IPS DF 6.9 (cell line): ENCODE measurements at places on chromosomes 5 and 9.

DNA sequence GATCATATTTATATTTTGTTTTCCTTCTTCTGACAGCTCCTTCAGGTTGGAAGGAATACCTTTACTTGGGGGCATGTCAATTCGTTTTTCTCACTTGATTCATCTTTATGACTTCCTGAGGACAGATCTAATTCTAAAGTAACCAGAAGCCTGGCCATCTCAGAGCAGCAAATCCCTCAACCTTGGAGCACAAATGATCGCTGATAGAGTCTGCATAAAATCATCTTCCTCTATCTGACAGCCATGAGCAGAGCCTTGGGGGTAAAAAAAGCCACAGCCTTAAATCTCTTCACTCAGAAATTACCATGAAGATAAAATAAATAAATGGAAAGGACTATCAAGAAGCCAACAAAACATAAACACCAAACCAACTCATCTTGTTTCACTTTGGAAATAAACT, 325.8 kb downstream of the PRR16 start:
- DNase-seq, result no peak

- no peak for DNase-seq
Observed at GRCh38 chr9:128987805-128988204, 40.3 kb downstream of the NUP188 start.

DNA sequence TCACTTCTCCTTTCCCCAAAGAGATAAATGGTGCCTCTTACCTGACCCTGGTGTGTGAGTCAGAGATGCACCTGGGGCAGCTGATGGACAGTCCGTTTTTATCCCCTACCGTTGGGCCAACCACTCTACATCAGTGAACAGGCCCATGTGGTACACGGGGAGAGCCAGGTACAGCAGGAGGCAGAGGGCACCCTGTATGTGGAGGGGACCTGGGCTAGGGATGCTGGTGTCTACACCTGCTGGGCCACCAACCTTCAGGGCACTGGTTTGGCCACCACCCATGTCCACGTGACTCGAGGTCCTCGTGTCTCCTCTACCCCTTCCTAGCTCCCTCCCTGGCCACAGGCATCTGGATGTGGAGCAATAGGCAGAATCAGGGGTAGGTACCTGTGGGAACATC, 22.7 kb upstream of the ANXA6 start:
- no peak for DNase-seq

GRCh38 chr5:110751902-110752762, 13.3 kb downstream of the SLC25A46 start:
- DNase-seq, result no peak

GRCh38 chr5:11777096-11777495, 127.2 kb downstream of the CTNND2 start:
- no peak for DNase-seq

DNA sequence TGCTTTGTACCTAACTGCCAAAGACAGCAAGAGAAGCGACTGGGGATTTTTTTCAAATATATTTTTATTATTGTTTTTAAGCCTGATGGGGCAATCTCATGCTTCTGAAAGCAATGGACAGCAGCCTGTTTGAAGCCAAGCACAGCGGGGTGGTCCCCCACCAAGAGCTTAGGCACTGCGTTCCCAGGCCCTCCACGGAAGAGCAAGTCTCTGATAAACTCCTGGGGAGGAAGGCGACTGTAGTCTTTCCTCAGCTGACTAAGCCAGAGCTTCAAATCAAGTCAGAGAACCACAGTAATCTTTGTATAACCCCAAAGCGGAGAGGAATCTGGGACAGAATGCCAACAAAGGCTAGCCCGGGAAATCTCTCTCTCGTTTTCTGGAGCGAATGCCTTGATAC, 54.4 kb downstream of the ARSB start:
- DNase-seq, result no peak

GRCh38 chr9:18255747-18256146, 218.2 kb upstream of the ADAMTSL1 start:
- no peak for DNase-seq

- DNase-seq, result no peak
Observed at GRCh38 chr5:156594406-156594805, 255.7 kb upstream of the PPP1R2B start.

- no peak for DNase-seq
Observed at GRCh38 chr5:135426102-135427082, 20.8 kb downstream of the DCANP1 start.

GRCh38 chr5:1139331-1140170, 27.7 kb upstream of the SLC12A7 start:
- no peak for DNase-seq

DNA sequence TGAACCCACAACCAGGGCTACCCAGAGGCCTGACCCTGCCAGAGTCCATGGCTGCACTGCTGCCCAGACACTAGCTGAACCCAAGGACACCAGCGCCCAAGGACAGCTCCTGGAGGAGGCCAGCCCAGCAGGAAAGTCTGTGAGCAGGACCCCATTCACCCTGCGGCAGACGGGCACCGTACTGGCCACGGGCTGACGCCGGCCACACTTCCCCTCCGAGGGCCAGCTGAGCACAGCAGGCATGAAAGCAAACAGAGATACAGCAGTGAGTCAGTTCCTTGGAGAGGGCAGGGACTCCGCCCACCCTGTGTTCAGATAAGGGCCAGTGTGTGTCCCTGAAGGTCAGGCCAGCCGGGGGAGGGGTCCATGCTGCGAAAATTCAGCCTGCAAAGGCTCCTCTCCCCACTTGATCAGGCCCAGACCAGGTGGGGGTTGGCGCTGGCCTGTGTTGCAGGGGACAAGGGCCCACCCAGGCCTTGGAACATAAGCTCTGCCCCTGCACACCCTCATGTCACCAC, 3.2 kb downstream of the RNF208 start:
- DNase-seq, result no peak

GRCh38 chr9:109482391-109482916, 15.7 kb downstream of the PTPN3 start:
- DNase-seq, result no peak

DNA sequence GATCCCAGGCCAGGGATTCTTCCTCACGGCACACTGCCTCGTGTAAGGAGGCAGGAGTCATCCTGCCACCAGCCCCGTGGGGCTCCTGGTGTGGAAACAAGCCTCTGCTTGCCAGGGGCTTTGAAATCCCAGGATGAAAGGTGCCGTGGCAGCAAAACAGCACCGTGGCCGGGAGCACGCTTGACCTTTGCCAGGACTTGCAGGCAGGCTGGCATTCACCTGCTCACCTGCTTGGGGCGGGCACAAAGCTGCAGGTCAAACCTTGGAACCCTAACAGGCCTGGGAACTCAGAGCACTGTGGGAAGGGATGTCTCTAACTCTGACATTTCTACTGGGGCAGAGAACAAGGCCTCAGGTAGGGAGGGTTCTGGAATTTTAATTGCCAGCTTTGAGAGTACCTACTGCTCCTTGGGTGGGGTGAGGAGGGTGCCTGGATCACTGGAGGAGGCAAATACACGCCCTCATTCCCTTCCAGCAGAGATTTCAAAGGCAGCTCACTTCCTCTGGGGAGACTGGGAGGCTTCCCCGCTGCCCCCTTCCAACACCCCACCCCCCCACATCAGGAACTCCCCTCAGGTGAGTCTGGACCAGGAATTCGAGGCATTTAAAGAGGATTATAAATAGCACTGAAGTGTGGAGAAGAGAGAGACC, 45.6 kb upstream of the STXBP1 start:
- no peak for DNase-seq

- no peak for DNase-seq
Observed at GRCh38 chr5:125316915-125317535, 570.6 kb upstream of the ZNF608 start.

DNA sequence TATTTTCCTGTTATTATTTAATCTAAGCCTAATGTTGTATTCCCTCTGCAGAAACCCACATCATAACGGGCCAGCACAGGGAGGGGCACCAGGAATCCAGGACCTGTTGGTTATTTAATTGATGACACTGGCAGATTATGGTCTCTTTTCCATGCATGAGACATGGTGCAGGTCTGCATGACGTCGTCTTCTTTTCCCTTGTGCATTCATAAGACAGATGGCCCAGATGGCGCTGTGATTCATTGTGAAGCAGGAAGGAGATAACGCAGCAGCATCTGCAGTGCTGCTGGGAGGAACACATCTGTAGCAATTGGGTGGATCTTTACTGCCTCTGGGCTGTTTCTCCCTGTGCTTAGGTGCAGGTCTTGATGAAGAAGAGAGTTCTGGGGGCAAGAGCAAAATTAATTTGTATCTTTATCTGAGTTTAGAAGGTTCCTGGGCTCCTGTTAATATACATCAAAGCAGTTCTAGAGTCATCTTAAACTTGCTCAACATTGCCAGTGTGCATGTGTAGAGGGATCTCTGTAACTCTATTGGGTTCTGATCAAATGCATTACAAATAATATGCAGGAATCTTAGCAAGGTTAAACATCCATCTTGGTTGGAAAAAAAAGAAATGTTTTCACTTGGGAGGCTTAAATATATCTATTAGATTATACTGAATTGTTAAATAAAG, 176.1 kb downstream of the PCSK1 start:
- DNase-seq, result no peak

- DNase-seq, result no peak
Observed at GRCh38 chr9:98887918-98888510, 55.7 kb upstream of the COL15A1 start.

- no peak for DNase-seq
Observed at GRCh38 chr9:137156567-137157375, 13.1 kb downstream of the LRRC26 start.

- no peak for DNase-seq
Observed at GRCh38 chr5:131393498-131393968, 129.7 kb downstream of the CDC42SE2 start.

DNA sequence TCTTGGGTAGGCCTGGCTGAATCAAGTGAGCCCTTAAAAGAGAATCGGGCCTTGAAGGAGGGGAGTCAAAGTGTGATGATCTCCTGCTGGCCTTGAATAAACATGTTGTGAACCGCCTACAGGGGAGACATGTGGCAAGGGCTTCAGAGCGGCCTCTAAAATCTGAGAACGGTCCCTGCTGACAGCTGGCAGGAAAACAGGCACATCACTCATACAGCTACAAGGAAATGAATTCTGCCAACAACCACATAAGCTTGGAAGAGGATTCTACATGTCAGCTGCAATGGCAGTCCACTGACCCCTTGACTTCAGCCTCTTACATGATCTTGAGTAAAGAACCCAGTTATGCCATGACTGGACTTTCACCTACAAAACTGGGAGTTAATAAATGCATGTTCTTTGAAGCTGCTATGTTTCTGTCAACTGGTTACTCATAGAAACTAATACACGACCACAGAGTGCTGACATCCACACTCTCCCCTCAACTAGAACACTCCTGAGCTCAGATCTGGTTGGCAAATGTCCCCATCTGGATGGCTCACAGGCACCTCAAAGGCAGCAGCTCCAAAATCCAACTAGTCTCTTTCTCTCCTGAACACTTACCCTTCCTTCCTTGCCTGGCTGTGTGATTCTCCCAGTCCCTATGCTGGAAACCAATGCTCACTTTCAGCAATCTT, 333.1 kb downstream of the ASTN2 start:
- DNase-seq, result no peak

GRCh38 chr5:148687427-148687826, 33.1 kb upstream of the HTR4 start:
- DNase-seq, result peak; percentile 45

DNA sequence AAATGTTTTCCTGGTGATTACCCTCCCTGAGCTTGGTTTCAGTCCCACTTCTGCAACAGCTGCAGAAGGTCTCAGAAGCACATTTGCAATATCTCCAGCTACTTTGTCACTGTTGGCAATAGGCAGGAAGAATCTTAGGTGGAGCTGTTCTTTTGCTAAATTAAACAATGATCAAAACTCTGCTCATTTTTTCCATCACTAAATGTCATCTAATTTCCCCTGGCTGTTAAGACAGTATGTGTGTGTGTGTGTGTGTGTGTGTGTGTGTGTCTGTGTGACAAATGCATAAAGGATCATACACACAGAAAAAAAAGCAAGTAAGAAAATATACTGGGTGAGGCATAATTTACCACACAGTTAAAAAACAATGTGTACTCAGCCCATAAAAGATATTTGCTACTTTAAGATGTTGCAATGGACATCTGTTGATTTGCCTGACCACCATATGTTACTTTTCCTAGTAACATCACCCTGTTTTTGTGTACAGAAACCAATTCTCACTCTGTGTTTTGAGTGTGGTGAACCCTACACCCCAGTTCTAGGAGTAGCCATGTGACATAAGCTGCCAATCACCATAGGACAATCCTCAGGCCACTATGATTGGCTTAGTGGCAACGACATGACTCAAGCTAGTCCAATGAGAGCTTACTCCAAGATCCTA, 572.6 kb upstream of the CLINT1 start:
- DNase-seq, result no peak

- no peak for DNase-seq
Observed at GRCh38 chr5:103260951-103261350, 2.4 kb downstream of the MACIR start.

GRCh38 chr5:54861212-54861894, 124.0 kb downstream of the ESM1 start:
- no peak for DNase-seq

GRCh38 chr9:133164191-133164590, 477 bp upstream of the GBGT1 start:
- DNase-seq, result no peak

- DNase-seq, result no peak
Observed at GRCh38 chr9:108751369-108751768, 104.4 kb downstream of the ACTL7B start.

DNA sequence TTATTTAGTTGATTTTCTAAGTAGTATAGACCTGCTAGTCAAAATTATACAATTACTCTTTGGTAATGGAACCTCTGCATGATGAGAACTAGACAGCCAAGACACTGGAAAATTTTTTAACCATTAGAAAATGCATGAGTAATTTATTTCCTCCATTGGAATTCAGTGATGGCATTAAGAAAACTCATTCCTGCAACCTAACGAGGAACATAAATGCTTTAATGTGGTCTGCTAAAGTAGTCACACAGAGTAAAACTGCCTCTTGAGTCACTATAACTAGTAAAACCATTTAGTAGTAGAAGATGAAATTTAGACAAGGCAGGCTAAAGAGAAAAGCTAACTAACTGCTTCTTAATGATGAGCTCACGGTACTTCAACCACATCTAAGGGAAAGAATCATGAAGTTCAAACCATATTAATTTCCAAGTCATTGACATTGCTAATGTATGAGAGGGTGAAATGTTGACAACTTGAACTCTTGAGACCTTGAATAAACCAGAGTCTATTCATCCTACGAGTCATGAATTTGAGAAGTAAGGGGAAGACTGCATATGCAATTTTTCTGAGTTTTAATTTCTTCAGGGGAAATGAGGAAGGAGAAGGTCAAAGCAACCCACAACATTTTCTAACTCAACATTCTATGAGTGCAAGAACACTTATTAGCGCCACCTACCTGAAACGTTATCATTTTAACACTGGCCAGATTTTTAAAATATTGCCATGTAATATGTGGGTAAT, 74.4 kb downstream of the GLIS3 start:
- DNase-seq, result no peak

DNA sequence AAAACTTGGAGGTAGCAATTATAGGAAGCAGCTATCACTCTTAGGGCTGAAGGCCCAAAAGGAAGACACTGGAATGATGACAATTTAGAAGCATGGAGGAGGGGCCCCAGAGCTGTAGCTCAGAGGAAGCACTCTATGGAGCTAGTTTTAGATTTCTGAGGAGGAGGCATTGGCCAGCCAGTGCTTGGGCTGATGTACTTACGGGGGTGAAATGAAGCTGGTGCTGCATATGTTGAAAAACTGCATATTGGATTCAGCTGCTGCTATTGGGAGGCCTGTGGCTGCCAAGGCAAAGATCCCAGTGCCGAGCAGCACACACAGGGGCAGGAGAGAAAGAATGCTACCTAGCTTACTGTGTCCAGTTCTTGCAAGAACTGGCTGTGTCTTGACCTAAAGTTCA, 53.9 kb upstream of the HMHB1 start:
- no peak for DNase-seq
